Activated T-cell treated with anti-CD3 and anti-CD28 coated beads for 4 hours (primary cell): ENCODE measurements at places on chromosomes 11 and 22.
A peak's percentile ranks its signal among the peaks of the same experiment; 100 is the strongest.

GRCh38 chr22:40718250-40719204 is 39.2 kb downstream of the MCHR1 start:
- DNase-seq = no peak

DNA sequence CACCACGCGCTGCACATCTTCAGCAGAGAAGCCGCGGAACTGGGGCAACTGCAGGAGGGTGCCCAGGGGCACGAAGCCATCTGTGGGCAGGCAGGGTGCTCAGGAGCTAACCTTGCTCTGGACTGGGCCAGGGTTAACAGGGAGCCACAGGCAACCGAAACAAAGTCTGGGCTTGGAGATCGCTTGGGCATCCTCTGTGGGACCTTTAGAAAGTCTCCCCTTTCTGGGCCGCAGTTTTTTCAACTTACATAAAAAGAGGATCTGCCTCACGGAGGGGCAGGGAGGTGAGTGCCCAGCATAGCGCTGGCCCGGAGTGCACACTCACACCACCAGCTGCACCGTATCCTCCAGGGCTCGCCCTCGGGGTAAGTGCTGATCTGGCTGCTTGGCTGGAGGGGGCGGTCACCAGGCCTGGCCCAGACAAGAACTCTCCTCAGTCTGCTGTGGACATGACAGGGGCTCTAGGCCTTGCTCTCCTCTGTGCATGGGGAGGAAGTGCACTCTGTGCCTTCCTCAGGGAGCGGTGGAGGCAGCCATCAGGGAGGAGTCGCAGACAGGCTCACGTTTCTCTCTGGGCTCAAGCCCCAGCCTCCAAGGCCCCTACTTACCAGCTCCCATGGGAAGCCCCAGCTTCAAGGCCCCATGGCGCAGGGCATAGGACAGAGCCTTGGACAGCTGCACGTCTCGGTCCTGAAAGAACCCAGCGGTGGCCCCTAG is 937 bp downstream of the TRPT1 start:
- no peak for DNase-seq

- DNase-seq = no peak
Observed at GRCh38 chr11:47111318-47111804, 65.3 kb downstream of the ARFGAP2 start.

GRCh38 chr22:45960477-45961386 is 16.2 kb downstream of the WNT7B start:
- no peak for DNase-seq

GRCh38 chr22:19747551-19747950 is 13.0 kb upstream of the TBX1 start:
- no peak for DNase-seq

- no peak for DNase-seq
Observed at GRCh38 chr22:50730941-50731661, 6.9 kb upstream of the ACR start.

DNA sequence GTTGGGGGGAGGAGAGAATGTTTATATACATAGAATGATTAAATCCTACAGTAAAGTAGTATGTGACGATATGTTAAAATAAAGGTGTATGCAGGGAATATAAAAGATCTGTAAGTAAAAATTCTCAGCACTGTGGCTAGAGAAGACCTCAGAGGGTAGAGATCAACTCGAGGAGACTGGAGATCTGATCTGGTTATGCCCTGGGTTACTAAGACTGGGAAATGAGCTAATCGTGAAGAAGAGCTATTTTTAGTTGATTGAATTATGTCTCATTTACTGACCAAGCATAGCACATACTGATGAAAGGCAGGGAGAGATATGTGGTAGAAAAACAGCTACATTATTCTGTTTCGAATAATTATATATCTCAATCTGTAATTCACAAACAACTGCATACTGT is 42.8 kb upstream of the ALKBH3 start:
- DNase-seq = no peak

GRCh38 chr22:47281126-47282106 is 519.0 kb downstream of the TBC1D22A start:
- DNase-seq = no peak

DNA sequence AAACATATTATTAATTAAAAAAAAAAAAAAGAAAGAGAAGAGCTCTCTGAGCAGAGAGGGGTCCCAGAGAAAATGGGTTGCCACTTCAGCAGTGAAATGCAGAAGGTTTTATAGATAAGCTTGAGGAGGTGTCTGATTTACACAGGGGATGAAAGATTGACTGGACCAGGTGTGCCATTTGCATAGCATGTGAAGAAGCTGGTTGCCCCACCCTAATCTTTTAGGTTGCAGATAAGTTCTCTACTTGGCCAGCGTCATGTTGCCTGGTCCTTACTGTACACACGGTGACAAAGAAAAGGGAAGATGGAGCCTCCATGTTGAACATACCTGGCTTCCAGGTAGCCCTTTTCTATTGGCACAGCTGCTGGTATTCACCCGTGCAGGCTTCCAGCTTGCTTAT is 41.4 kb downstream of the MS4A2 start:
- no peak for DNase-seq

DNA sequence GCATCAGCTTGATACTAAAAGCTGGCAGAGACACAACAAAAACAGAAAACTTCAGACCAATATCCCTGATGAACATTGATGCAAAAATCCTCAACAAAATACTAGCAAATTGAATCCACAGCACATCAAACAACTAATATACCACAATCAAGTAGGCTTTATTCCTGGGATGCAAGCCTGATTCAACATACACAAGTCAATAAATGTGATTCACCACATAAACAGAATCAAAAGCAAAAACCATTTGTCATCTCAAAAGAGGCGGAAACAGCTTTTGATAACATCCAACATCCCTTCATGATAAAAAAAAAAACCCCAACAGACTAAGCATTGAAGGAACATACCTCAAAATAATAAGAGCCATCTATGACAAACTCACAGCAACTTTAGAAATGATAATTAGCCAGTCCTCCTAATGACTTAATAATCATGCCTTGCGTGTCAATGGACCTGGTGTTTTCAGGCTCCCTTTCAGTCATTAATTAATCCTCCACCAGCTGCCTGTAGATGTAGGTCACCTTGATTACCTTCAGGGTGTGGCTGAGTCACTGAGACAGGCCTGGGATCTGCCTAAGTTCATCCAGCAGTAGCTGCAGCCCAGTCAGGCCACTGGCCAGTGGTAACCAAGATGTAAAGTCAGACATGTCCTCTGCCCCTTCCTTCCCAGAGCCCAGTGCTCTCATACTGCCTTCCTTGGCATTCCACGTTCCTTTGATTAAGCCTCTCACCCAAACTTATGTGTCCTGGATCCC is 109.8 kb downstream of the EHF start:
- DNase-seq = no peak

GRCh38 chr11:64621283-64622019 is 30.4 kb downstream of the SLC22A12 start:
- DNase-seq = no peak

DNA sequence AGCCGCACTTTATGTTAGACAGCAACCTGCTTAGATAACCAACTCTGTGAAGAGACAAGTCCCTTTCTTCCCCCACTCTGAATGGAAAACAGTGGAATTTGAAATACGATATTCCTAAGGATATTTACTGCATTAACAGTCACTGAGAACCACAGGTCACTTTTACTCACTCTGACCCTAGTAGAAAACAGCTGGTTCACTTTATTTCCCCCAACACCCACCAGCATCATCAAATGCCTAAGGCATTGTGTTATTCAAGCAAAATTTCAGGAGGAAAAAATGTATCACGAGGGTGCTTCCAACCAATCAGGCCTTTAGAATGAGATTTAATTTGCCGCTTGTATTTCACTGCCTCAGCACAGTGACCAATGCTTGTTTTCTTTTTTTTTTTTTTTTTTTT is 1134.1 kb upstream of the CCDC90B start:
- no peak for DNase-seq

GRCh38 chr11:48104568-48104924 is 112.1 kb upstream of the OR4B1 start:
- DNase-seq = no peak

- no peak for DNase-seq
Observed at GRCh38 chr11:69014898-69015549, 2.0 kb upstream of the MRGPRF start.

DNA sequence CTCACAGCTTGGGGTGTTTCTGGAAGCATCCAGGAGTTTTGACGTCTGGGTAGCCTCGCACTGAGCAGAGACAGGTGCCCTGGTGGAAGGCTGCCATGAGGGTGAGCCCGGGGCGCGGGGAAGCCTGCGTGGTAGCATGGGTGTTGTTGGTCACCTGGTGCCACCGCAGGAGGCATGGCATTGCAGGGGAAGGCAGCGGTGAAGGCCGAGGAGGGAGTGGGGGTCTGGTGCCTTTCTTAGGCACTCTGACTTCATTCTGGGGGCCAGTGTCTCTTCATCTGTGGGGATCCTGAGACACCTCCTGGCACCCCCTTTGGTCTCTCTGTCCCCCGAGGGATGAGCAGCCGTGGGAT is 271.2 kb downstream of the TBC1D22A start:
- no peak for DNase-seq

- no peak for DNase-seq
Observed at GRCh38 chr22:39776295-39777009, 117.1 kb downstream of the ENTHD1 start.

GRCh38 chr22:31055635-31056159 is 25.4 kb upstream of the SMTN start:
- DNase-seq = no peak

GRCh38 chr11:23377909-23378308 is 517.6 kb upstream of the CCDC179 start:
- no peak for DNase-seq

DNA sequence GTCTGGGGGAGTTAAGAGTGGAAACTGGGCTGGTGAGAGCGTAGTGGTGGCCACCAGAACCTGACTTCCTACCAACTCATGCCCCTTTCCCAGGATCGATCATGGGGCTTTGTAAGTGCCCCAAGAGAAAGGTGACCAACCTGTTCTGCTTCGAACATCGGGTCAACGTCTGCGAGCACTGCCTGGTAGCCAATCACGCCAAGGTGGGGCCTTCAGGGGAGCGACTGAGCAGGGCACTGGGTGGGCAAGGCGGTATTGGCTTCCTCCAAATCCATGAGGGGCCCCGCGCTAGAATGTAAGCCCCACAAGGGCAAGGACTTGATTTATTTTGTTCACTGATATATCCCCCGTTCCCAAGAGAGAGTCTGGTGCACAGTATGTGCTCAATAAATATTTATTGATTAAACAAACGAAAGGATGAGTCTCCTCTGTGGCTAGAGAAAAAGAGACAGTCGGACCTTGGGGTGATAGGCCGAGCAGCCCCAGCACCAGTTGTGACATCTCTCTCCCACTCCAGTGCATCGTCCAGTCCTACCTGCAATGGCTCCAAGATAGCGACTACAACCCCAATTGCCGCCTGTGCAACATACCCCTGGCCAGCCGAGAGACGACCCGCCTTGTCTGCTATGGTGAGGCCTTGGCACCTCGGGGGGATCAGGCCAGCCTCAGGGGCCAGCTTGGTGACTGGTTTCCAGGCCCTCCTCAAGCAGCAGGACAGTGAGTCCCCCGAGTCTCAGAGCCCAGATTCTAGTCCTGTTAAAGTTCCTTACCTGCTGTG is 765 bp downstream of the ZFPL1 start:
- DNase-seq = no peak

GRCh38 chr11:95084509-95084908 is 5.1 kb upstream of the ENDOD1 start:
- peak; percentile 27 for DNase-seq

- DNase-seq = no peak
Observed at GRCh38 chr11:79956061-79956460, 515.2 kb upstream of the TENM4 start.

GRCh38 chr11:46948378-46949131 is 12.0 kb downstream of the CSTPP1 start:
- no peak for DNase-seq

- no peak for DNase-seq
Observed at GRCh38 chr11:12973528-12974181, 35.5 kb upstream of the RASSF10 start.

- DNase-seq = no peak
Observed at GRCh38 chr11:11748706-11749365, 92.9 kb upstream of the USP47 start.

- no peak for DNase-seq
Observed at GRCh38 chr11:2750101-2750681, 50.4 kb upstream of the KCNQ1OT1 start.

GRCh38 chr11:45054956-45055355 is 91.5 kb upstream of the PRDM11 start:
- DNase-seq = no peak

- DNase-seq = no peak
Observed at GRCh38 chr11:128213461-128213860, 373.9 kb downstream of the ETS1 start.

- no peak for DNase-seq
Observed at GRCh38 chr11:63427971-63428508, 58.5 kb downstream of the SLC22A9 start.

- no peak for DNase-seq
Observed at GRCh38 chr11:125968354-125968753, 22.5 kb downstream of the VSIG10L2 start.

- no peak for DNase-seq
Observed at GRCh38 chr22:48939441-48940265, 888.0 kb downstream of the BRD1 start.

DNA sequence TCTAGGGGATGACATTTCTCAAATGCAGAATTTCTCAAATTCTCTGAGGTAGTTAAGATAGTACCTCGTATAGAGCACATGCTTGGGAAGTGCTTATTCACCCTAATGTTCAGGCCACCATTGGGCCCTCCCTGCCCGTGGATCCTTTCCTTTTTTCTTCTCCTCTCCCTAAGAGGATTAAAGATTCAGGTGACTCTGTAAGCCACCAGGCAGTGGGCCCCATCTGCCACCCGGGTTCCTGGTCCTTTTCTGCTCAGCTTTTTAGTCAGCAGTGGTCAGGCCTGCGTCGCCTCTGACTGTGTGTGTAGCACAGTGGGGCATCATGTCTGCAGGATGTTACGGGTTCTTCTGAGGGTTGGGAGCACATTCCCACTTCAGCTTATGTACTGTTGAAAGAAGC is 7.2 kb downstream of the CEP164 start:
- DNase-seq = no peak

DNA sequence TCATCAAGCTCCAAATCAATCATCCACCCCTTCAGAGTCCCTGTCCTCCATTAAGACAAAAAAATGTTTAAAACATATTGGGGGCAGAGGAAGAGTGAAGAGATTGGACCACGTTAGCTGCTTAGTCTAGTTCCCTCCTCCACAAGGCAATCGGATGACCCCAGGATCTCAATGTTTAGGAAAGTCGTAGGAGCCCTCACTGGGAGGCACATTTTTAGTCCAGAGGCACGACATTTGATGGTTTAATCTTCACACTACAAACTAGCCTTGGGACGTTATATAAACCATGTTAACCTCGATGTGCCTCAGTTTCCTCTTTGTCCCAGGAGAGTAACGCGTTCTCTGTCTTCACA is 588 bp upstream of the FAT3 start:
- DNase-seq = no peak
